ENCODE measurements at places on chromosomes 4 and X.

DNA sequence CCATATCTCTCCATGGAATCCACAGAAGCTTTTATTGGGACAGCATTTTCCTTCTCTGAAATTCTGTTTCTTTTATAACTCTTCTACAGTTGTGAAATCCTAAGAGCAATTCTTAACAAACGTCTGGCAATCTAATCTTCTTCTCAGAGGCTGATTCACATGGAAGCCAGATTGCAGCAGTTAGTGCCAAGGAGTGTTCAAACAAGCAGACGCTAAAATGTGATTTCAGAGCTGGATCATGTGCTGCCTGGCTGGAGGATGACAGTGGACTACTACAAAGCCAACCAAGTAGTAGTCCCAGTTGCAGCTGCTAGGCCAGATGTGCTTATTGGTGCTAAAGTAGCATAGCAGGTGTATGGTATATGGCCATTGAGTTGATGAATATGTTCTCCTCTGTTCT, 27.7 kb upstream of the GLRB start:
- peak; percentile 9 for DNase-seq

DNA sequence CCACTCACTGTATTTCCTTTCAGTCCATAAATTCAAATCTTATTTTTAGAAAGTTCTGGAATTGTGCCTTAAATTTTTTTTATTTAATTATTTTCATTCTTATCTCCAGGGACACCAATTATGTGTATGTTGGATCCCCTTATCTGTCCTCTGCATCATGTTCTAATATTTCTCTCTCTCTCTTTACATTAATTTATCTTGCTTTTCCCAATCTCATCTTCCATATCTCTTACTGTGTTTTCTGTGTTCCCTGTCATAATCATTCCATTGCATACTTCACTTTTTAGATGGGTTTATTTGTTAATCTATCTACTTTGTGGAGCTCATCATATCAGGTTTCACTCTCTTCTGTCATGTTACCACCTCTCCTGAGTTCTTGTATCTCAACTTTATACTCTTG, 37.4 kb downstream of the PPP2R2C start:
- no peak for DNase-seq

- DNase-seq = no peak
Observed at GRCh38 chrX:124392794-124393193, 46.4 kb downstream of the SH2D1A start.

DNA sequence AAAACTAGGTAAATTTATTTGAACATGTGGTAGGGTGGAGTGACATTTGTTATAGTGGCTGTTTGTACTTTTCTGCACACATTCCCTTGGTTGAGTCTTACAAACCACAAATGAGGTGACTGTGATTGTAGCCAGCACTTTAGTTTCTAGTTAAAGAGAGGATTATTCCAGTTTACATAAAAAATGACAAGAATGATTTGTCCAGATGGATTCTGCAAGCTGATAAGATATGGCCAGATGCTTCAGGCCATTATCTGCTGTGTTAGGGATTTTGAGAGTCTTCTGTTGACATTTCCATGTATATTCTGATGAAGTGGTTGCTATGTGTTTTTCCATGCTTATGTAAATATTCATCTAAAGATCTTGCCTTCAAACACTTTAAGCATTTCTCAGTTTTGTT, 31.0 kb upstream of the PDE5A start:
- no peak for DNase-seq

GRCh38 chr4:142126890-142127497, 490.6 kb downstream of the IL15 start:
- DNase-seq = no peak

DNA sequence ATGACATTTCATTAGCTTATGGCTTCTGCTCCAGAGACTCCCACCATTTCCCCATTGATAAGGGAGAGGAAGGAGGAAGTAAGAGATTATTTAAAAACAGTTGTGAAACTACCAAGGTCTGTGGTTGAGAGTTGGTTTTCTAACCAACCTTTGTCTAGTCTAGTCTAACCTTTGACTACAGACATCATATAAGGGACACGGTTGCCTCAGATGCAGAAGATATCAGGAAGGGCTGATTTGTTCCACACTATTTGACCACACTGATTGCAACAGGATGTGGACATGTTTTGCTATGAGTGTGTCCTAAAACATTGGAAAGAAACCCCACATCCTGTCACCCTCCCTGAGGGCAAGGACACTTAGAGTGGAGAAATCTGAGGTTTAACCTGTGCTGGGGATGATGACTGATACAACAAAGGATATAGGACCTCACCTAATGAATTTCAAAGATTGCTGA, 53.0 kb downstream of the COQ2 start:
- no peak for DNase-seq

- DNase-seq = no peak
Observed at GRCh38 chr4:177680308-177680707, 238.1 kb upstream of the AGA start.

Data from anterior cingulate cortex (tissue), 58 donors.